ENCODE measurements at places on chromosomes 5 and 9. TPM values are rescaled to one million over a fixed set of nuclear protein-coding genes. Genes with fewer than 3 reads are reported as not detected.

The NPR3 gene
- 92.3 TPM for total RNA-seq

The STK32A gene
- 1.8 TPM for total RNA-seq

The LCNL1 gene
- total RNA-seq = 4.4 TPM

The CER1 gene
- not detected for total RNA-seq

The WNT8A gene
- not detected for total RNA-seq

The GLRA1 gene
- total RNA-seq = not detected

The PTGS1 gene
- total RNA-seq = 3.2 TPM

The C7 gene
- total RNA-seq = 0.88 TPM

The NSUN2 gene
- total RNA-seq = 39.4 TPM

The AJM1 gene
- 0.88 TPM for total RNA-seq

The SLC6A7 gene
- total RNA-seq = under 0.01 TPM

The IRX2 gene
- 5.3 TPM for total RNA-seq
